ENCODE measurements at places on chromosomes 11 and 22. TPM values are rescaled to one million over a fixed set of nuclear protein-coding genes. Genes with fewer than 3 reads are reported as not detected.

DNA sequence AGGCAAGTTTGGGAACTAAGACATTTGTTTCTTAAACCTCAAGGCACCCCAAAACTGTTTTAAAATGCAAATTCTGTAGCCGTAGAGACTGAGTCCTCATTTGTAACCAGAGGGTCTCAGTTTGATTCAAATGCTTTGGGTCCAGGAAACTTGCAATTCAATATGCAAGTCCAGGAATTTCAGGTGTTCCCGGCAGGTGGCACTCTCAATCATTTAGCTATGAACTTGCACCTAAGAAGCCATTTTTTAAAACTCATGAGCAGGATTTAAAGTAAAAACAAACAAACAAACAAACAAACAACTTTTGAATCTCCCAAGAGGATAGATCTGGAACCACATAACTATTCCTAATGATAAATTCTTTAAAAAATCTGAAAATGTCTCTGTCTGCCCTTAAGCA, 8.7 kb upstream of the ABTB2 start:
- DNase-seq = no peak

GRCh38 chr11:17604915-17605233, 57.8 kb downstream of the OTOG start:
- no peak for DNase-seq

DNA sequence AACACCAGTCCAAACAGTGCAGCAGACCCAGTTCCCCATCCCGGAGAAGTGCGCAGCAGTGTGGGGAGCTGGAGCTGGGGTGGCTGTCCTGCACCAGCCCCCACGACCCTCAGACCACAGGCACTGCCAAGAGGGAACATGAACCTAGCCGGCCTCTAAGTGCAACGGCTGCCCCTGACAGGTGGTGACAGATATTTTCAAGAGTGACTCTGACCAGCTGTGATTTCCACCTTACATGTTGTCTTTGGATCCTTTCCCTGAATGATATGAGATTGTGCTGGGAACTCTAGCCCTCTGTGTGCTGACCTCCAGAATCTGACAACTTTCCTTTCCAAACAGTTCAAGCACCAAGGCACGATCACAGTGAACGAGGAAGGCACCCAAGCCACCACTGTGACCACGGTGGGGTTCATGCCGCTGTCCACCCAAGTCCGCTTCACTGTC, 12.6 kb downstream of the SERPIND1 start:
- no peak for DNase-seq

P2RY2 gene
- 2.2 TPM for total RNA-seq

FOLH1 gene
- total RNA-seq = 0.54 TPM

DNA sequence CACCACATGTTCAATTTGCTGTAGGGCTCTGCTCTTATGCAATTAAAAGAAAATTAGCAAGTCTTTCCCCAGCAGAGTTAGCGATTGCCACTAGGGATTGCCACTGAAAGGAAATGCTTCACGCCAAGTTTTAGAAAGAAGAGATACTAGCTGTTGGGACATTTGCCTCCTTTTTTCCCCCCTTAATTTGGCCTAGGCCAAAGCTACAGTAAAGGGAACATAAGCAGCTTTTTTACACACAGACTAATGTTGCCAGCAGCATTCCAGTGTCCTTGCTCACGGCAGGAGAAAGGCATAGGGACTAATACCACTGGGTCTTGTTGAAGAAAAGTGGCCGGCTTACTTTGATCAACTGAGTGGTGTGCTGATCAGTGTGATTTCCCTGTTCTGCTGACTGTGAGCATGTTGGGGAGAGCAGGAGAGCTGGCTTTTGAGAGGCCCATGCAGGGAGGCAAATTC, 71.2 kb downstream of the PHF21A start:
- DNase-seq = no peak

OR1S2 gene
- total RNA-seq = not detected

- DNase-seq = no peak
Measured at GRCh38 chr11:12701811-12702592, 27.8 kb downstream of the TEAD1 start.

- no peak for DNase-seq
Measured at GRCh38 chr11:134480136-134480712, 68.2 kb upstream of the B3GAT1 start.

LTBP3 gene
- 89.1 TPM for total RNA-seq

- DNase-seq = no peak
Measured at GRCh38 chr22:29642694-29643093, 39.3 kb downstream of the NF2 start.

- DNase-seq = peak; percentile 57
Measured at GRCh38 chr11:68127714-68128681, 6.8 kb upstream of the CHKA start.

HEPHL1 gene
- total RNA-seq = under 0.01 TPM

- DNase-seq = no peak
Measured at GRCh38 chr11:134557571-134558257, 145.7 kb upstream of the B3GAT1 start.

DNA sequence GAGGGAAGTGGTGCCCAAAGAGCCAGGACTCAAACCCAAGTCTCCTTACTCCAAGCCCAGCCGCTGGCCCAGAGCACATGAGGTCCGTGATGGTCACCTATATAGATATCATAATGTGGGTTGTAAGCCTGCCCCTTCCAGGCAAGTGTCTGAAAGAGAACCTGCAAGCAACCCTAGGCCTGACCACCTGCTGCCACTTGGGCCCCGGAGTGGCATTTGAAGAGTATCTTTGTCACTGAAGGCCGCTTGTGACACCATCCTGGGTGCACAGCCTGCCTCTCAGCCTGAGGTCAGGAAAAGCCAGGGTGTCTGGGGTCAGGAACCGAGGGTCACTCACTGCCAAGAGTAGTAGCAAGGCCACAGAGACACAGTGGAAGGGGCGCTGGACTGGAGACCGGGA, 32.4 kb downstream of the OTOG start:
- DNase-seq = no peak

- no peak for DNase-seq
Measured at GRCh38 chr11:92297567-92298553, 73.2 kb downstream of the FAT3 start.

DNA sequence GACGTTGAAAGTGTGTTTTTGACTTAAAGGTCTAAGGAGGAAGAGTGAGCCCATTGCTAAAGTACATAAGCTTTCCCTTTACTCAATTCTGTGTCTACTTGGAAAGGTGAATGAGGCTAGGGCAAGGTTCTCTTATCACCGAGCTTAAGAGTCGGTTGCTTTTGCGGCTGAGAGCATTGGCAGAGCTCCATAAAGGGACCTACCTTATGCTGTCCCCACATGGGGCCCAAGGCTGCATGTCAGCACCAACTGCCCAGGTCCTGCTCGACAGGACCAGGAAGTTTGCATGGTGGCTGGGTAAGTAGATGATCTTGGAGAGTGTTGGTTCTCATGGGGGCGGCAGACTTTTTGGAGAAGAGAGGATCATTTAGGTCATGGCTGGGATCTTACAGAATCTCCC, 91.2 kb downstream of the ZBTB16 start:
- DNase-seq = no peak

GRCh38 chr22:47286590-47286989, 524.1 kb downstream of the TBC1D22A start:
- DNase-seq = no peak

GRCh38 chr11:44335052-44335760, 25.3 kb upstream of the ALX4 start:
- no peak for DNase-seq

GRCh38 chr11:119897576-119897975, 168.6 kb upstream of the NECTIN1 start:
- DNase-seq = no peak

DNA sequence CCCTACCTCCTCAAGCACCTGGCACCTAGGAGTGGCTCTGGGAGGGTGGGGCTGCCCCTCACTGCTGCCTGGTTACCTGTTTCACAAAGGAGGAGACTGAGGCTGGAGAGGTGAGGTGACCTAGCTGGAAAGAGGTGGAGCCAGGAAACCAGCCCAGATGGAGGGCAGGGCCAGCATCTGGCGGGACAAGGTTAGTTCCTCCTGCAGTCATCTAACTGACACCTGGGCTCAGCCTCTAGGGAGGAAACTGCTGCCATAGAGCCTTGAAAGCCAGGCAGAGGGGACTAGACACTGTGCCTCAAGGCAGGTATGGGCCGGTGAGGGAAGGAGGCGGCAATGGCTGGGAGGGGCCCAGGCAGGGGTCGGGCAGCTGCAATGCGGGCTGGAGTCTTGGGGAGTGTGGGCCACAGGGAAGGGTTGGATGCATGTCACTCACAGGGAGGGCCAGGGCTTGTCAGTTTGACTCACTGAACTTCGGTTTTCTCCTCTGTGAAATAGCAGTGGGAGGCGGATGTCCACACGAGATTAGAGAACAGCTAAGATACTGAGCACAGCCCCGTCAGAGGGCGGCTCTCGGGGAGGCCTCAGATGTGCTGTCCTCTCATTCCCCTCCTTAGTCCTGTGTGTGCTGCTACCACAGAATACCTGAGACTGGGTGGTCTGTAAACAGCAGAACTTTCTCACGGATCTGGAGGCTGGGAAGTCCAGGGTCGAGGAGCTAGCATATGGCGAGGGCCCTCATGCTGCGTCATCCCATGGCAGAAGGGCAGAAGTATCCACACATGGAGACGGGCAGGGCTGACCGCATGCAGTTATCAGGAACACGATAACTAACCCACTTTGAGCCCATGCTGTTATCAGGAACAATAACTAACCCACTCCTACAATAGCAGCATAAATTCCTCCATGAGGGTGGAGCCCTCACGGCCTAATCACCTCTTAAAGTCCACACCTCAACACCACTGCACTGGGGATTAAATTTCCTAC, 16.1 kb downstream of the MGAT3 start:
- DNase-seq = no peak

GRCh38 chr11:106842134-106842533, 176.1 kb downstream of the GUCY1A2 start:
- DNase-seq = no peak

- no peak for DNase-seq
Measured at GRCh38 chr11:93209466-93209865, 11.7 kb upstream of the SLC36A4 start.

GRCh38 chr11:76835928-76836612, 24.6 kb upstream of the ACER3 start:
- DNase-seq = no peak

- DNase-seq = no peak
Measured at GRCh38 chr11:116415095-116415494, 357.7 kb downstream of the BUD13 start.

DNA sequence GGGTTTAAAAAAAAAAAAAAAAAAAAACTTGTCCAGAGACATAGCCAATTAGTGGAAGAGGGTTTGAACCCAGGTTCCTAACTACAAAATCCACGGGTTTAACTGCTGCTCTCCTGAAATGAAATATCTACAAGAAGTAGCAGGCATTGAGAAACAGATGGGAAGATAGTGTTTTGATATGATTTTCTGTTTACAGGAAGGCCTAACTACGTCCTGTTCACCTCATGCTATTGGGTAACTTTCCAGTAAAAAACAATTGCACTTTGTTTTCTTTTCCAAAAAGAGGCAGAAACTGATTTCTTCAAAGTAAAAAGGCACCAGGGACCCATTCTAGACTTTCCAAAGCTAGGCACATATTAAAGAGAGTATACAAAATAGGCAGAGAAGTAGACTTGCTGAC, 5.9 kb upstream of the C11orf91 start:
- DNase-seq = no peak

GRCh38 chr11:66239998-66240780, 28.2 kb upstream of the RAB1B start:
- no peak for DNase-seq

GALNT18 gene
- total RNA-seq = 0.54 TPM

DNA sequence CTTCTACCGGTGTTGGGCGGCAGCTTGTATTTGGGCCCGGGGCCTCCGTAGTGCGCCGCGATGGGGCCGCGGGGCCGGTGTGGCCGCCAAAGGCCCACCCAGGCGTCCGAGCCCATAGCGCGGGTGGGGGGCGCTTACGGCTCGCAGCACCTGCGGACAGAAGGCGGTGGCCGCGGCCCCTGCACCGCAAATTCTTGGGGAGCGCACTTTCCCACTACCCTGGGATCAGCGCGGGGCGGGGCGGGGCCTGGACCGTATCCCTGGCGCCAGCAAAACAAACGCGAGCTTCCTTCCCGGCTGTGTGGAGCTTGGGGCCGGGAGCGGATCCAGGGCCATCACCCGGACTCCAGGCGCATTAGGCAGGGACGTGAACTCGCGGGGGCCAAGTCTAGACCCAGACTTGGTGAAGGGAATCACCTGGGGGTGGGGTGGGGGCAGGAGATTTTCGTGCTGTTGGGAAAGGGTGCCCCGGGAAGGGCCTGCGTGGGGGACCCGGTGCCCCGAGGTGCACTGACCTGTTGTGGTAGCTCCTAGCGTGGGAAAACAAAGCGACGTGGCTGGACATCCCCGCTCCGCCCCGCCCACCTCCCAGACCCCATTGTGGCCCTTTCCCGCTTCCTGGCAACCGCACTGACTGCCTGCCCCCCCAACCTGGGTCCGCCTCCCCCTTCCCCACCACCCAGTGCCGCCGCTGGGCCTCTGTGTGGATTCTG, 2.3 kb upstream of the TYMP start:
- no peak for DNase-seq

- no peak for DNase-seq
Measured at GRCh38 chr11:122584670-122585069, 70.9 kb upstream of the UBASH3B start.

DNA sequence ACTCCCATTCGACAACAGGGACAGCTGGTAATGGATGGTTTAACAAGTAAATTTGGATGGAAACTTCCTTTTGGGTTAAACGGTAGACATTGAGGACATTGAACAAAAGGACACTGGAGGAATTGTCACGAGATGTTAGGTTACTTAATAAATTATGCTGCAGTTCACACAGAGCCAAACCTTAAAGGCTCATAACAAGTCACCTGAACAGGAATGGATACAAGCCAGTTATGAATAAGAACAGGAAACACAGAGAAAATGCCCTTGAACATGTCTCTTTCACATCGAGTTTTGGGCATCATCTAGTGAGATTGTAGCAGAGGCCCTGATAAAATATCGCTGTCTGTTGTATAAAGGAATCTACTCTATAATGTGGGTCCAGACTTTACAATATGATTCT, 65.6 kb downstream of the CD44 start:
- DNase-seq = no peak

- no peak for DNase-seq
Measured at GRCh38 chr11:122731500-122731913, 76.0 kb downstream of the UBASH3B start.

DNA sequence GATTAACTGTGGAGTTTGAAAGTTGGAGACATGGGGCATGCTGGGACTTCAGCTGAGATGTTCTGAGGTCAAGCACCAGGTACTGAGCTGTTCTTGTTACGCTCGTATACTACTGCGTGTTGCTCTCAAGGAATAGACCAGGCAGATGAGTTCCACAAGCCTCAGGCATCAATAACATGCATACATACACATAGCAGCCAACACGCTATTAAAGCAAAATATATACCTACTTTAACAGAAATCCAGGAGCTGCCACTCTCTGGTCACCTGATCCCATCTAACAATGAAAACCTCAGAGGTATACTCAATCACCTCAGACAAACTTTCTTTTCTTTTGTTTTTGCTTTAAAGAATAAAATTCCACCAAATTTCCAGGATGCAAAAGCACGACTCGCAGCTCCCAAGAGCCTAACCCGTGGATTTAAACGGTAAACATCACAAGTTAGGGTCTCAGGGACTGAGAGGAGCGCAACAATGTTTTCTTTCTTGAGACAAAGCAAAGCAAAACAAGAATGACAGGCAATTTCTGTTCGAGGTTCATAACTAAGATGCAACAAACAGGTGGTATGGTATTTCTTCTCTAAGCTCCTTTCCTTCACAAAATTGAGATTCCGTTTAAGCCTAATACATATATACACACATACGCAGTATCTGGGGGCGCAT, 16.5 kb downstream of the BLID start:
- no peak for DNase-seq
